Activated CD4-positive, CD25-positive, alpha-beta regulatory T cell treated with anti-CD3 and anti-CD28 coated beads, Interleukin-2, amount 50 U/mL, for 72 hours (primary cell): ENCODE measurements at places on chromosomes 2 and 18.

GRCh38 chr18:38458698-38459097, 893.1 kb upstream of the CELF4 start:
- no peak for DNase-seq

DNA sequence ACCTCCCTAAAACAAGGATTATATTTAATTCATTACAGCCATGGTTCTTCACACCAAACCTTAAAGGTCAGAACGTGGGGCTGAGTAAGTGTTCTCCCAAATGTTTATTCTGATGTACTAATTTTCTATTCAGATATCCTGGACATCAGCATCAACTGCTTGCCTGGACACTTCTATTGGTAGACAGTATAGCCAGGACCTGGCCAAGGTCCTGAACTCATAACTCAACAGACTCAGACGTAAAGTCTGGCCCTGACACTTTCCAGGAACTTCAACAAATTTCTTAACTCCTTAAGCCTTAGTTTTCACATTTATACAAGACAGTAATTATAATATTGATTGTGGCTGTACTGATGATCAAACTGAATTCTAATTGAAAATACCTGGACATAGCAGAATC, 89.1 kb downstream of the AKAIN1 start:
- no peak for DNase-seq

DNA sequence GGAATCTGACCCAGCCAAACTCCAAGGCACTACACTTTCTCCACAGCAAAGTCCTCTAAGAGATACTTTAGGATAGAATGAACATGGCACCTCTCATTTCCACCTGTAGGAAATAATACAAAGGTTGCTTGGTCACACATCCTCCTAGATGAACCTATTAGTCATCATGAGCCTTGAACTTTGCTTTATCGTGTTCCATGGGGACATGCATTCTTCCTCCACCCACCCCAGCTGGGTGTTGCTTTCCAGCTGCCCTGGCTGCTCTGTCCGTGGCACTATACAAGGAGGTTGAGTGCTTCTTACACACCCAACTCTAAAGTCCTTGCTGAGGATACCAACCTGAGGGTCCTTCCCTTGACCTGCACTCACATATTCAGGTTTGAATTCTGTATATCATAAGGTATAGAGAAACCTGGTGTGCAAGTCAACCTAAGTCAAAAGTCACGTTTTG, 52.7 kb downstream of the SPRED2 start:
- no peak for DNase-seq

DNA sequence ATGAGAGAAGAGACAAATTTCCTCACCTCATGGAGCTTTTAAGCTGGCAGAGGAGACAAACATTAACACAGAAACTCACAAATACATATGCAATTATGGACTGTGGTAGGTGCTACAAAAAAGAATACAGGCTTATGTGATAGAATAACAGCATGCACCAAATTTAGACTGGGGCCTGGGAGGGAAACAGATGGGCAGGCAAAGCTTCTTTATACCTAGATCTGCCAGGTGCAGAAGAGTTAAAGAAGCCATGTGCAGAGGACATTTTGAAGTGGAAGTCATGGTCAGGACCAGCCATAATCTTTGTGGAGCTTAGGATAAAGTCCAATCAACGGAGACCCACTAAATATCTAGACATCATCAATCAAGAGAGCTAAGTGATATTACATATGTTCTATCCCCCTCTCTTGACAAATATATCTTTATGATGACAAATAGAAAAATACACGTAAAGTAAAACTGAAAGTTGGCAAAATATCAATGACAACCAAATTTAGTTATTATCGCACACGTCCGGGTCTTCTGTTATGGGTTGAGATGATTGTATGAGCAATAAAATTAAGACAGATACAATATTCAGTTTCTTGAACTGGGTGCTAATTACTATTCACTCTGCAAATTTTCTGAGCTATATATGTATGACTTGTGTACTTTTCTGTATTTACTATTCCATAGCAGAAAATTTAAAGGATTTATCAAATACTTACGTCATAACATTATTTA, 44.1 kb downstream of the CD28 start:
- DNase-seq: no peak

DNA sequence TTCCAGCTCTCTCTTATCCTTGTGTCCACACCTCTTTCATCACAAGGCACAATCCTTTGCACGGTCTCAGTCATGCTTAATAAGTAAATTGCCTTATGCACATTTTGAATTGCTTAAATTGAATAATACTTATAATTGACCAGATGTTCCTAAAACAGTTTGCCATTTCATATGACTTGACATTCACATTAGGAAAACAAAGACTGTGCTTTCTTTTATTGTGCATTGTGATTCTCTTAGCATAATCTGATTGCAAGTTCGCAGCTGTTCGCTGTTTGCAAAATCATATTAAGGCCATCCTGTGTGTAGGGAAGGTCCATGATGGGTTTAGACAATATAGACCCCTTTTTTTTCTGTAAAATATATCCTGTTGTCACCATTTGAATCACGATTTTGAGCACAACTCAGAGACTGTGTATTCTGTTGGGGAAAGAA, 75.6 kb downstream of the RNF144A start:
- DNase-seq: no peak

GRCh38 chr2:111715987-111716904, 167.7 kb downstream of the ANAPC1 start:
- no peak for DNase-seq

DNA sequence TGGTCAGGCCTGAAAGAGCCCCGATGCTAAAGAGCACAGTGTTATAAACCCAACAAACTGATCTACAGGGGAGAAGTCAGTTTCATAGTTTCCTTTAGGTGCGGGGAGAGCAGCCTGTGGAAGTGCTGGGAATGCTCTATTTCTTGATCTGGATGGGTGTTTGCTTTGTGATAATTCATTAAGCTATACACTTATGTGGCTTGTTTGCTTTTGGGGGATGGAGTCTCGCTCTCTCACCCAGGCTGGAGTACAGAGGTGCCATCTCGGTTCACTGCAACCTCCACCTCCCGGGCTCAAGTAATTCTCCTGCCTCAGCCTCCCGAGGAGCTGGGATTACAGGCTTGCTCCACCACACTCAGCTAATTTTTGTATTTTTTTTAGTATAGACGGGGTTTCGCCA, 30.1 kb upstream of the CEP68 start:
- DNase-seq: no peak

GRCh38 chr2:150047620-150048222, 439.7 kb downstream of the RND3 start:
- DNase-seq: no peak

GRCh38 chr2:81876624-81877023, 1572.1 kb upstream of the LRRTM1 start:
- no peak for DNase-seq

GRCh38 chr2:202376460-202377206, 506 bp downstream of the BMPR2 start:
- peak; percentile 52 for DNase-seq

GRCh38 chr2:235394278-235394828, 99.5 kb upstream of the AGAP1 start:
- no peak for DNase-seq

- DNase-seq: no peak
Observed at GRCh38 chr18:66734451-66734850, 130.6 kb upstream of the CDH19 start.

GRCh38 chr2:189350540-189351209, 90.6 kb upstream of the WDR75 start:
- DNase-seq: no peak

GRCh38 chr2:46363535-46364170, 66.4 kb downstream of the EPAS1 start:
- no peak for DNase-seq

- no peak for DNase-seq
Observed at GRCh38 chr2:104638190-104638858, 215.6 kb upstream of the POU3F3 start.

GRCh38 chr2:216516730-216517350, 18.2 kb downstream of the RPL37A start:
- DNase-seq: no peak

- DNase-seq: no peak
Observed at GRCh38 chr2:152655880-152656279, 61.4 kb downstream of the PRPF40A start.

DNA sequence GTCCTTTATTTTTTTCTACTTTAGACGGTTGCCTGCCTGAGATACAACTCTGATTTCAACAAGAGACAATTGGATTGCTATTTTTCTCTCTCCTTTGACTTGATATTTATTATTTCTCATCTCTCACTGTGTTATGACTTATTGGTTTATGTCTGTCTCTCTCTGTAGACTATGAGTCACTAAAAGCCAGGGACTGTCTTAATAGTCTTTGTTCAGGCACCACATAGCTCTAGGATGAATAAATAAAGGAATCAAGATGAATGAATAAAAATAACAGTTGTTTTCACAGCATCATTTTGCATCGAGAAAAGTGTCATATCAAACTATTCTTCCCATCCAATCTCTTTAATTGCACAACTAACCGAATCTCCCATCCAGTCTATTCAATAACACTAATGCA, 31.4 kb upstream of the CD28 start:
- no peak for DNase-seq

GRCh38 chr2:86675511-86676015, 44.5 kb upstream of the RMND5A start:
- no peak for DNase-seq

GRCh38 chr18:48553236-48553635, 14.4 kb downstream of the CTIF start:
- no peak for DNase-seq

DNA sequence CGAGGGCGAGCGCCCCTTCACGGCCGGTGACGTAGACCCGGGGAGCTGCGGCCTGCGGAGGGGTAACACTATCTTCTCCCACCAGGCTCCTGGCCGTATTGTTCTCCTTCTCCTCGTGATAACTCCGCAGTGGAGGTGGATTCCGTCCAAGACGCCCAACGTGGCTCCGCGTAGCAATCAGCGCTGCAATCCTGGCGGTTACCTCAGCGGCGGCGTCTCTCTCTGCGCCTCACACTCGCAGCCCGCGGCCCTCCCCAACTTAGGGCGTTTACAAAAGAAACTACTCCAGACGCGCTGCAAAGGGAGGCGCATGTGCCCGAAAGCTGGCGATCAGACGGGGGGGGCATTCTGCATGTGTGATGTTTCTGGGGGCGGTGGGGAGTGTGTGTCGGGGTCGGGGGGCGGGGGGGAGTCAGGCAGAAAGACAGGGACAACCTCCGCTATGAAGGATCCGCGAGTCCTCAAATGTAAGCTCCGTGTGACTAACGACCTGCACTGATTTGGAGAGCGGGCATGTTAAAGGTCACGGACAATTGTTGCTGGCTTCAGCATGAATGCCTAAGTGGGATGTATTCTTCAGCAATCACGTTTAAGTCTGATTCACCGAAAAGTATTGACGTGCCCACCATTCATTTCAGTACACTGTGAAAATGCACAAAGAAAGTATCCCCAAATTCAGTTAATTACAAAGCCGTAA, 1.3 kb upstream of the ZNF516 start:
- DNase-seq: no peak

DNA sequence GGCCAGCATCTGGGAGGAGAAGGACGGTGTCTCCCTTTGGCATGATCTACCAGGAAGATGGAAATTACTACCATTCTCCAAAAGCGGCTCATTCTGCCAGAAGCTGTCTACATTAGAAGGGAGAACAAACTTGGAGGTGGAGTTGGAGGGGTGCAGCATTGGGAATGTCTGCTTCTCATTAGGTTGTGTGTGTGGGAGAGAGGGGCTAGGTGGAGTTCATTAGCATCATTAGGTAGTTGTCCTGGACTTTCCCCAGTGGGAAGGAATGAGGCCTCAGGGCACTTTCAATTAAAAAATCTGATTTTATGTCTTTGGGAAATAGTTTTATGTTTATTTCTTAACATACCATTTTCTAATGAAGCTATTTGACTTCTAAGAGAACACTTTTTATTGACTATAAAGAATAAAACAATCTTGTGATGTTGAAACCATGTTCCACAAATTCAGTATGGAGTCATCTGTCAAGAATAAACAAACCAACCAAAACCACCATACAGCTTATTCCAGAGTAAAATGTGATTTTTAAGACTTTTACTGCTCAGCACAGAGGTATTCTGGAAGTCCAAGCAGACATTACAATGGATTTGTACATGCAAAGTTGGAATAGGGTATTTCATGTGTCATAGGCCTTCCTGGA, 60.6 kb downstream of the VAPA start:
- no peak for DNase-seq

DNA sequence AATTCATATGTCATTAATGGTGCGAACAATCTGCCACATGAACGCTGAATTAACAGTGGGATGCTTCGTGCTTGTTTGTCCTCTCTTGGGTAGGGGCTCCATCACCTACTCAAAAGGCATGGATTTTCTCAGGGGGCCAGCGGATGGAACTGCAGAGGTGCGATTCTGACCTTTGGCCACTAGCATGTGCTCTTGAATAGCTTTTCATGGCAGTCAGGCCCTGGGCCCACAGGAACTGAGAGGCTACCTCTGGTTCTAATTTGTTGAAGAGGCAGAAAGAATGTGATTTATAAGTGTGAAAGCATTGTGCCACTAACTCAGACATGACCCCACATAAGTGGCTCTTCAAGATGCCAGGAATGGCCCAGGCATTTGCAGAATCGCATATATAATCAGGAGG, 283.2 kb downstream of the INSIG2 start:
- no peak for DNase-seq

DNA sequence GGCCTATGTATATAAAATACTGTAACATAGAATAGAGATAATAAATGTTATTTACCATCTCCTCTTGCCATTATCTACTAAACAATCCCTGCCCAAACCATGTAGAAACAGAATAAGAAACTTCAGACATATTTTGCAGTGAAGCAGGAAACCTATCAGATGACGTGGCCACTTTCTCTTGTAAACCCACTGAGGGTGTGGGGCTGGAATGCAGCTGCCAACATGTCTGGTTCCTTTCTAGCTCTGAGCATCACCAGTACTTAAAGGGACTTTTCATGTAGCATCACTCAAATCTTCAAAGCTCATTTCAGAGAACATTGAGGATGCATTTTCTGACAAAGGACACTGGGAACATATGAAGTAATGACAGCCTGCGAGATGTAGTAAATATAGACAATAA, 251.8 kb downstream of the LPIN1 start:
- DNase-seq: no peak

DNA sequence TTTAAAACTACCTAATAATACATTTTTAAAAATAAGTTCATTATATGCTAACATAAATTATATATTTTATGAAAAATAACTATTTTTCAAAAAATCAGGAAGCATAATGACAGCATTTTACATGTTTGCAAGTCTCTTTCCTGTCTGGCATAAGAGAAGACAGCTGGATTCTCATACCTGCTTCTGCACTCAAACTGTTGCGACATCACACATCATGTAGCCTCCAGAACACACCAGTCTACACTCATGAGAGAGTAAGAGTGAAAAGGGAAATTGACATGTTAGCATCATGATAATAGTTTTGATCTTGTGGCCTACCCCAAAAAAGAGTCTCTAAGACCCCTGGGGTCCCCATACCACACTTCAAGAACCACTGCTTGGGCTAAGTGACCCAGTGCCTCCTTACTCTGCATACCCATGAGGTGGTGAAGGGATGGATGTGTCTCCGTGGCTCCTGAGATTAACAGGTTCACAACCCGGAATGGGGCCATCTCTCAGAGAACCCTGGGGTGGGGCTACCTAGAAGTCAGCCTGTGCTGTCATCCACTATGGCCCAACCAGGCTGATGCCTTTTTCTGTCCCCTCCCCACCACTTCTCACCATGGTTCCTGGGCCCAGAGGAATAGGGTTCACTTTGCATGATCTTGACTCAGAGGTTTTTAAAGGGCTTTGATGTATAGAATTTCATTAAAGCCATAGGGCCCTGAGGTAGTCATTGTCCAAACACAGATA, 102.6 kb upstream of the DAPL1 start:
- DNase-seq: no peak

GRCh38 chr2:64766841-64767669, 113.3 kb upstream of the SERTAD2 start:
- DNase-seq: no peak
